NCI-H2227 treated with DMSO at 0.1 percent for 48 hours (cell line): ENCODE measurements at places on chromosomes 3 and 15.

GRCh38 chr3:133838296-133838789 lies 32.7 kb downstream of the SRPRB start:
- no peak for DNase-seq

DNA sequence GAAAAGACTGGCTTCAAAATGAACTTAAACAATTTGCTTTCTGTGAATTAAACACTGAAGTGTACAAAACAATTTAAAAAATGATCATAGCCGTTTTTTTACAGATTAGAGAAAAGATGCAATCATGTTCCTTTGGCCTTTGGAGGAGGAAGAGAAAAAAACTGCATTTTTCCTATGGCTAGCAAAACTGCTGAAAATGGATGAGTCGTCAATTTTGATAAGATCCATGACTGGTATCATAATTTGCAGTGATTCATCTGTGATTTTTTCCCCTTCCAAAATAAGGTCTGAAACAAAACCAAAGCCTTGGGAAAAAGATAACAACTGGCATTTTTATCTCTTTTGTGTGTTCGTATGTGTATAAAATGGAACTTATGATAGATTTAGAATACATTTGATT lies 255.6 kb upstream of the SATB1 start:
- DNase-seq: no peak

- no peak for DNase-seq
Measured at GRCh38 chr15:78449220-78449999, 11.4 kb downstream of the IREB2 start.

DNA sequence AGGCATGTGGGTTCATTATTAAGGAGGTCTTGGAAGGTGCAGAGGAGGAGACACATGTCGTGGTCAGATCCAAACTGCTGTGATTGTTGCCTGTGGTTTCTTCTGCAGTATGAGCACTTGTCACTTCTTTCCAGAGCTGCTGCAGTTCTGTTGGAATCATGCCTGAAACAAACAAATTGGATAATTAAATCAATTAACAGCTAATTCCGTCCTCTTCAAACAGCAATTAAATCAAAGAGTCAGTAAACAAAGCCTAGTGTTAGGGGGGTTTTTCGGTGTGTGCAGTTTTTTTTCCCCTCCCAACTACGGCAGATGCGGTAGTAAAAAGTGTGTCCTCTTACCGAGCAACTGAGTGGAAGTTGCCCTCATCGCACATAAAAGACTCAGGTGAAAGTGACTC lies 542.2 kb downstream of the FOXP1 start:
- no peak for DNase-seq

- DNase-seq: no peak
Measured at GRCh38 chr3:16104156-16104555, 70.3 kb upstream of the GALNT15 start.

- DNase-seq: no peak
Measured at GRCh38 chr3:123410149-123410515, 38.8 kb downstream of the ADCY5 start.

GRCh38 chr3:44427683-44428082 lies 49.8 kb downstream of the ZNF445 start:
- no peak for DNase-seq
